Bladder microvascular endothelial cell (primary cell): ENCODE measurements at places on chromosomes 6 and 20. TPM values are rescaled to one million over a fixed set of nuclear protein-coding genes. Genes with fewer than 3 reads are reported as not detected.

The POPDC3 gene
- total RNA-seq = 0.49 and 0.82 TPM in 2 replicates

The WFDC12 gene
- total RNA-seq = not detected in 2 replicates

The PRL gene
- not detected in 2 replicates for total RNA-seq

The HLA-DOA gene
- 0.16 TPM in 1 of 2 replicates, not detected in the other for total RNA-seq

The MEI4 gene
- total RNA-seq = under 0.01 TPM in 1 of 2 replicates, not detected in the other
